Lower lobe of right lung (tissue), 2 donors: ENCODE measurements at places on chromosomes 5 and 9. TPM values are rescaled to one million over a fixed set of nuclear protein-coding genes. Genes with fewer than 3 reads are reported as not detected.

Gene BTNL8
- 5.3 TPM for total RNA-seq

Gene TMEM215
- 0.09 TPM for total RNA-seq

Gene DNM1
- total RNA-seq: 8.8 TPM

Gene PCDHA9
- 0.32 TPM for total RNA-seq

Gene LSM11
- total RNA-seq: 3.1 TPM

Gene WDR38
- total RNA-seq: 6.6 TPM

Gene PAEP
- total RNA-seq: not detected

Gene ARHGAP26
- total RNA-seq: 42.1 TPM

Gene CAMSAP1
- 34.4 TPM for total RNA-seq

Gene PLCXD3
- 2.8 TPM for total RNA-seq

Gene KIF12
- 4.8 TPM for total RNA-seq

Gene CDKN2B
- 17.9 TPM for total RNA-seq

Gene PHF24
- total RNA-seq: 1.3 TPM

Gene ZNF462
- 24.4 TPM for total RNA-seq

Gene F2RL1
- 5.9 TPM for total RNA-seq

Gene GPR150
- 0.18 TPM for total RNA-seq

Gene SPINK7
- total RNA-seq: not detected

Gene INSL6
- total RNA-seq: not detected

Gene IL13
- not detected for total RNA-seq

Gene SLC36A3
- not detected for total RNA-seq

Gene BTNL3
- total RNA-seq: not detected

Gene DDX31
- 14.1 TPM for total RNA-seq

Gene IFNA13
- total RNA-seq: 1.1 TPM

Gene WDR70
- total RNA-seq: 29.0 TPM

Gene RALGPS1
- 17.6 TPM for total RNA-seq

Gene CARTPT
- not detected for total RNA-seq

Gene TAF11L10
- not detected for total RNA-seq

Gene SLC27A6
- total RNA-seq: 0.15 TPM

Gene NDUFS4
- total RNA-seq: 54.6 TPM

Gene PROB1
- 0.86 TPM for total RNA-seq

Gene ANKDD1B
- 4.3 TPM for total RNA-seq

Gene IFNB1
- total RNA-seq: not detected

Gene TYRP1
- 5.8 TPM for total RNA-seq

Gene SOHLH1
- not detected for total RNA-seq

Gene DCAF10
- total RNA-seq: 24.1 TPM

Gene GRAMD2B
- 13.7 TPM for total RNA-seq

Gene HRCT1
- total RNA-seq: 8.7 TPM

Gene FBN2
- 0.83 TPM for total RNA-seq

Gene CAMK2A
- 1.3 TPM for total RNA-seq

Gene PTAR1
- total RNA-seq: 46.4 TPM

Gene PCDHA3
- 0.77 TPM for total RNA-seq

Gene TEX48
- not detected for total RNA-seq

Gene ZNF367
- total RNA-seq: 1.1 TPM

Gene NR4A3
- total RNA-seq: 1.7 TPM

Gene FGF18
- total RNA-seq: 2.0 TPM

Gene ECM2
- total RNA-seq: 9.4 TPM

Gene RBM22
- 46.8 TPM for total RNA-seq

Gene ZNF454
- total RNA-seq: 2.6 TPM
